Body of pancreas (tissue), 4 donors: ENCODE measurements at places on chromosomes 5 and 9. TPM values are rescaled to one million over a fixed set of nuclear protein-coding genes. Genes with fewer than 3 reads are reported as not detected.

- no peak for DNase-seq
- no peak overlapping the region for H3K27ac ChIP-seq
- H3K4me1 ChIP-seq, result no peaks in the 10 kb centered on the region
- H3K4me3 ChIP-seq, result no peak overlapping the region
- H3K27me3 ChIP-seq, result no peaks in the 10 kb centered on the region
Observed at GRCh38 chr5:120007598-120007997, 378.2 kb downstream of the FAM170A start.

DNA sequence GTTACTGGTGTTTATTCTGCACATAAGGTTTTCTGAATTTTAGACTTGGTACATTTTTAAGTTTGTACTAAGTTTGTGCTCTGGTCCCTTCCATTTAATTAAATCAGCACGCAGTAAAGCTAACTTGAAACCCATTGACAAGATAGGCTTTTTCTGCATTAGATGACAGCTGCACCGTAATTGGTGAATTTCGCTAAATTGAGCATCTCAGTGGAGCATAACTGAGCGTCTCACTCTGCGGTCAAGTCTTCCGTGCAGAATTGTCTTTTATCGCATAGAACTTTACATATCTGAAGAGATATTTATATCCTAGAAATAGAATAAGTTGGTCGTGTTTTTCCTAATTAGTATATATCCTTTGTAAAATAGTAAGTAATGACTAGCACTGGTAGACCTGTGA, 4.1 kb downstream of the SUB1 start:
- no peak overlapping the region for H3K4me3 ChIP-seq
- no peak overlapping the region for H3K27ac ChIP-seq
- DNase-seq, result no peak

GRCh38 chr9:127388856-127389238, 8.1 kb upstream of the SLC2A8 start:
- no peaks in the 10 kb centered on the region for H3K27me3 ChIP-seq
- no peak overlapping the region for H3K4me3 ChIP-seq
- no peak for DNase-seq
- H3K36me3 ChIP-seq, result no peaks in the 10 kb centered on the region

The GGTA1 gene
- total RNA-seq, result 2.3 TPM

The KIAA0825 gene
- 6.6 TPM for total RNA-seq

The SLC34A1 gene
- total RNA-seq, result not detected

DNA sequence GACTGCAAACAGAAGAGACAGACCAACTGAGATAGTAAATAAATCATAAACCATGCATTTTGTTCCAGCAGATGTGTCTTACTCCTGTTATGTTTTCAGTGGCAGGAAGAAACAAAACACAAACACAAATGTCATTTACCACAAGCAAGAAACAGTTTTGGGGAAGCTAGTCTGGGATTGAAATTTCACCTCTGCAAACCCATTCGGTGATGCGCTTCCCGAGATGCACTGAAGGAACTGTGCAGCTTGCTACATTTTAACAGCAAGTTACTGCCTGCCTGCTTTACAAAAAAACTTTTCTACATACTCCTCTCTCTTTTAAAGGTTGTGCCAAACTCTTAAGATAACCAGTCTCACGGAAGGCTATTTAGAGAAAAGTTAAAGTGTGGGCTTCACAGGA, 3.2 kb downstream of the MACROH2A1 start:
- no peak overlapping the region for H3K4me3 ChIP-seq
- no peaks in the 10 kb centered on the region for H3K36me3 ChIP-seq
- no peaks in the 10 kb centered on the region for H3K27me3 ChIP-seq
- DNase-seq, result no peak
- H3K4me1 ChIP-seq, result peaks cover 40% of the 10 kb centered on the region

GRCh38 chr5:131491749-131492148, 143.3 kb downstream of the RAPGEF6 start:
- peaks cover 1% of the 10 kb centered on the region for H3K36me3 ChIP-seq
- DNase-seq, result no peak
- no peak overlapping the region for H3K4me3 ChIP-seq
- H3K27me3 ChIP-seq, result no peaks in the 10 kb centered on the region
- peaks cover 8% of the 10 kb centered on the region for H3K4me1 ChIP-seq

- no peaks in the 10 kb centered on the region for H3K4me1 ChIP-seq
- no peak overlapping the region for H3K4me3 ChIP-seq
- H3K27ac ChIP-seq, result no peak overlapping the region
- DNase-seq, result no peak
- H3K27me3 ChIP-seq, result no peaks in the 10 kb centered on the region
Observed at GRCh38 chr5:118883362-118883761, 105.0 kb downstream of the DTWD2 start.

The SFXN1 gene
- total RNA-seq, result 29.3 TPM

DNA sequence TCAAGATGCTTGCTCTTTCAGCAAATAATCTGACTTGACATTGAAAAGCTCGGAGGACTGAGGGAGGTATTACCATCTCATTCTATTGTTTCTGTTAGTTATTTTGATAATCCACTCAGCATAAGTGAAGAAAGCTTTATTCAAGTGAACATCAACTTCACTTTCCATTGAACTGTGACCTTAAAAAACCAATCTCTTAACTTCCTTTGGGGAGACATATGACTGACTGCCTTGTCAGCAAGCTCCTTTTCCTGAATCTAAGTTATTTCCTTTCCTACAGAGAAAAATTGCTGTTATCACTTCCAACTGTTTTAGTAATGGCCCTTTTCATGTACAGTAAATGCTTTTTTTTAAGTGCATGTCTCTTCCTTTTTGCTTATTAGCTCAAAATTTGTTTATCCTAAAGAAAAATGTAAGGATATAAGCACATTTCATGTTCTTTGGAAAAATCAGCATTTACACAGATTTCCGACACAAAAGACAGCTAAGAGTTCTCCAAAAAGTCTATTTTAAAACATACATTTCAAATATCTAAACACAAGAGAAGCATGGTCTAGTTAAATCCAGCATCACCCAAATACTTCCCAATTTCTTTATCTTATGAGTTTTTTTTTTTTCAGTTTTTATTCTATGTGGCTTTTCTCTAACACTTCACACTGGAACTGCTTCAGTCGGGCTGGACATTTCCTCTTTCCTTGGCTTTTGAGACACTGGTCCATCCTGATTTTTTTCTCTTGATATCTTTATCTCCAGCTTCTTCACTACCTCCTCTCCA, 117.9 kb upstream of the DAB2 start:
- peaks cover 9% of the 10 kb centered on the region for H3K4me1 ChIP-seq
- no peaks in the 10 kb centered on the region for H3K27me3 ChIP-seq
- no peaks in the 10 kb centered on the region for H3K36me3 ChIP-seq
- H3K27ac ChIP-seq, result peak overlapping the region; percentile 30
- no peak overlapping the region for H3K4me3 ChIP-seq
- DNase-seq, result no peak

The TPPP gene
- total RNA-seq, result 5.2 TPM

DNA sequence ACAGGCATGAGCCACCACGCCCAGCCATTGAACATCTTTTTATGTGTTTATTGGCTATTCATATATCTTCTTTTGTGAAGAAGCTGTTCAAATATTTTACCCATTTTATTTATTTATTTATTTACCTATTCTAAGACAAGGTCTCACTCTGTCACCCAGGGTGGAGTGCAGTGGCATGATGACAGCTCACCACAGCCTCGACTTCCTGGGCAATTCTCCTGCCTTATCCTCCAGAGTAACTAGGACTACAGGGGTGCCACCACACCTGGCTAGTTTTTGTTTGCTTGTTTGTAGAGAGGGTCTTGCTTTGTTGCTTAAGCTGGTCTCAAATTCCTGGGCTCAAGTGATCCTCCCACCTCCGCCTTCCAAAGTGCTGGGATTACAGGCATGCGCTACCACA, 33.5 kb downstream of the NAIF1 start:
- H3K27ac ChIP-seq, result no peak overlapping the region
- no peaks in the 10 kb centered on the region for H3K27me3 ChIP-seq
- no peak for DNase-seq
- H3K36me3 ChIP-seq, result no peaks in the 10 kb centered on the region
- no peak overlapping the region for H3K4me3 ChIP-seq

DNA sequence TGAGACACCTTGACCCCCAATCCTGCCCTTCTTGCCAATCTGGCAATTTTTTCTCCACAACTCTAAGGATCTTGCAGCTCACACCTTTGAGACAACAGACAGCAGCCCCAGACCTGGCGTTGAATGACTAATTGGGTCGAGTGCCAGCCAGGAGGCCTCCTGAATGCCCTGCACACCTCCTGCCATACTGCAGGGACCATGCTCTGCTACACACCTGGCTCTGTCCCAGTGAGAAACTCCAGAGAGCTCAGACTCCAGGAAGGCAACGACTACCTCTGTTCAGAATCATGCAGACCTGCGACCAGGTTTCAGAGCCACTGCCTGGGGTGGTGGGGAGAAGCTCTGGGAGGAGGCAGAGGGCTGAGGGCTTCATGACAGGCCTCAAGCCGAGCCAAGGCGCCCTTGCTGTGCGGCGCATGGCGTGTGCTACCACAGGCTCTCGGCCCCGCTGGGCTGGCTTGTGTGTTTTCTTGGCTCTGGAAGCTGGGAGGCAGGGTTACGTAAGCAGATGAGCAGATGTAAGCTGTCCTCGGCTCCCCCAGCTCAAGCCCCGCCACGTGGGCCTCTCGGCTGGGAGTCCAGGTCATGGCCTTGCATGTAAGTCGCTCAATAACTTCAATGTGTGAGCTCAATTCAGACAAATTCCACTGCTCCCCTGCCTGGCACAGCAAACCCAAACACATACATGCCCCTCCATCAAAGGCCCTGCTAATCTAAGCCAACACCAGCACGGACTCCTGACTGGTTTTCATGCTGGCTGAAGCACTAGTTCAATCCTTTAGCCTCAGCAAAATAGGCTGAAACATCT, 27.5 kb downstream of the B4GALT1 start:
- DNase-seq, result peak; percentile 31
- H3K36me3 ChIP-seq, result no peaks in the 10 kb centered on the region
- H3K27ac ChIP-seq, result peak overlapping the region; percentile 62
- peaks cover 56% of the 10 kb centered on the region for H3K4me1 ChIP-seq

DNA sequence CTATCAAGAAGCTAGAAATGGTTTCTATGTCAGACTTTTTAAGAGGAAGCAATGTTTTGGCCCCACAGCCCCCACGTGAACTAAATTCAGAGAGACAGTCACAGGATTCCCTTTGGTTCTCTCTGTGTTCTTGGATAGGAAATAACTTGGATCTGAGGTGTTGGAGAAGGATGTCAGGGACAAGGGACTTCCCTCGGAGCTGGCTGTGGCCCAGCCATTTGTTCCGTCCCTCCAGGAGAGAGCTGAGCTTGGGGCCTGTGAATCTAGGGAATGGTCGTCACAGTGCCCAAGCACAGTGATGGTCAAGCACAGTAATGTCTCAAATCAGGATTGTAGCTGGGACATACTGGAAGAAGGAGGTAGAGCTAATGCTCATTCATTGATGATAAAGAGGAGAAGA, 2.0 kb downstream of the C7 start:
- H3K4me3 ChIP-seq, result no peak overlapping the region
- no peaks in the 10 kb centered on the region for H3K36me3 ChIP-seq
- H3K27ac ChIP-seq, result no peak overlapping the region
- H3K4me1 ChIP-seq, result peaks cover 13% of the 10 kb centered on the region
- no peak for DNase-seq

DNA sequence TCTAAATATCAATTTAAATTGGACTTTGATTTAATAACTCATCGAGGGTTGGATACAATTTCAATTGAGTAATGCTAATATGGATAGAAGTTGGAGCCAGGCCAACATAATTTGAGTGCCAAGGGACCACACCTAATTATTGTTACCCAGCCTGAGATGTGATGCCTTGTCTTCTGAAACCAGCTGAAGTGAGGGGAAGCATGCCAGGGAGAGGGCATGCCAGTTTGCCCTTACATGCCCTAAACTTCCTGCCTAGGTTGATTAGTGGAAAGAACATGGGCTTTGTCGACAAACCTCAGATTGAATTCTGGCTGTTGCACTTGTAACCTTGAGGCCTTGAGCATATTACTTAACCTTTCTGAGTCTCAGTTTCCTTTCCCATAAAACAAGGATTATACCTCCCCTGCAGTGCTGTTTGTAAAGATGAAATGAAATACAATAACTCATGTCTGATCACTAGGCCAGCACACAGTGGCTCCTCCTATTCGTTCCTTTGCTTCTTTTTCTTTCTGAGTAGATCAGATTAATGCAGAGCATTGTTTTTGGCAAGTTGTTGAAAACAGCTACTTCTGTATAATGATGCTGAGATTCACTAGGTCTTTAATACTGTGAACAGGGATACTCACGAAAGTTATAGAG, 412.8 kb downstream of the TLE4 start:
- H3K27me3 ChIP-seq, result no peaks in the 10 kb centered on the region
- no peaks in the 10 kb centered on the region for H3K36me3 ChIP-seq
- no peak overlapping the region for H3K27ac ChIP-seq
- H3K4me1 ChIP-seq, result no peaks in the 10 kb centered on the region

DNA sequence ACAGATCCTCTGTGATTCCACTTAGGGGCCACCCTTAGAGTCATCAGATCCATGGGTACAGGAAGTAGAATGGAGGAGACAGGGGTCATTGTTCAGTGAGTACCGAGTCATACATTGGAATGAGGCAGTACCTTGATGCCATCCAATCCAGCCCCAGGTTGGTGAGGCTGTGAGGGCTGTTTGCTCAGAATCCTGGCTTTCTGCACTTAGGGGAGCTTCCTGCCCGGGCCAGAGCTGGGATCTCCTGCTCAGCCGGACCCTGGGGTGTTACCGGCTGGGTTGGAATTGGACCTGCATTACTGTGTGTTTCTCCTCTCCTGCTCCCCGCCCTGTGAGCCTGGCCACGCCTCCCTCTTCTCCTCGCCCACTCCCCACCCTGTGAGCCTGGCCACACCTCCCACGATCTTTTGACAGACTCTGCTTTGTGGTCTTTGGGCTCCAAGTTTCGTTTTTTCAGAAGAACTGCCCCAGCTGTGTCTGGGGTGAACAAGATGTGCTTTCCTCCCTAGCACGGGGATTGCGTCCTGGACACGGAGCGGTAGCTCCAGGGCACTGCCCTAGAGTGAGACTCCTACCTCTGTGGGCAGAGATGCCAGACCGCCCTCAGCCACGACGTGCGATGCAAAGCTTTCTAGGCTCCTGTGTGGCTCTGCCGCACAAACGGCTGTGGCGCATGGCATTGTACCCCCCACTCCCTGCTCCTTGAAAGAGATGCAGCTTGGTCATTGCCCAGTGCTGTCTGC, 15.4 kb downstream of the TRAF2 start:
- H3K36me3 ChIP-seq, result no peaks in the 10 kb centered on the region
- peaks cover 54% of the 10 kb centered on the region for H3K4me1 ChIP-seq
- peak overlapping the region; percentile 93 for H3K27ac ChIP-seq
- H3K27me3 ChIP-seq, result no peaks in the 10 kb centered on the region
- no peak overlapping the region for H3K4me3 ChIP-seq

The CBY3 gene
- not detected for total RNA-seq

- H3K36me3 ChIP-seq, result no peaks in the 10 kb centered on the region
- H3K4me1 ChIP-seq, result no peaks in the 10 kb centered on the region
- H3K27me3 ChIP-seq, result no peaks in the 10 kb centered on the region
Observed at GRCh38 chr5:155540000-155540595, 526.5 kb downstream of the KIF4B start.

The PCA3 gene
- not detected for total RNA-seq

The ENTREP1 gene
- 6.9 TPM for total RNA-seq

- no peaks in the 10 kb centered on the region for H3K4me1 ChIP-seq
- no peak for DNase-seq
- H3K27ac ChIP-seq, result no peak overlapping the region
- no peaks in the 10 kb centered on the region for H3K36me3 ChIP-seq
Observed at GRCh38 chr9:89247431-89248353, 63.3 kb upstream of the CKS2 start.

- DNase-seq, result no peak
- H3K27me3 ChIP-seq, result no peaks in the 10 kb centered on the region
- H3K27ac ChIP-seq, result no peak overlapping the region
- H3K4me3 ChIP-seq, result no peak overlapping the region
- no peaks in the 10 kb centered on the region for H3K4me1 ChIP-seq
Observed at GRCh38 chr5:13976867-13977830, 32.7 kb upstream of the DNAH5 start.

The C9orf50 gene
- total RNA-seq, result not detected
